ENCODE measurements at places on chromosomes 3 and 15.

DNA sequence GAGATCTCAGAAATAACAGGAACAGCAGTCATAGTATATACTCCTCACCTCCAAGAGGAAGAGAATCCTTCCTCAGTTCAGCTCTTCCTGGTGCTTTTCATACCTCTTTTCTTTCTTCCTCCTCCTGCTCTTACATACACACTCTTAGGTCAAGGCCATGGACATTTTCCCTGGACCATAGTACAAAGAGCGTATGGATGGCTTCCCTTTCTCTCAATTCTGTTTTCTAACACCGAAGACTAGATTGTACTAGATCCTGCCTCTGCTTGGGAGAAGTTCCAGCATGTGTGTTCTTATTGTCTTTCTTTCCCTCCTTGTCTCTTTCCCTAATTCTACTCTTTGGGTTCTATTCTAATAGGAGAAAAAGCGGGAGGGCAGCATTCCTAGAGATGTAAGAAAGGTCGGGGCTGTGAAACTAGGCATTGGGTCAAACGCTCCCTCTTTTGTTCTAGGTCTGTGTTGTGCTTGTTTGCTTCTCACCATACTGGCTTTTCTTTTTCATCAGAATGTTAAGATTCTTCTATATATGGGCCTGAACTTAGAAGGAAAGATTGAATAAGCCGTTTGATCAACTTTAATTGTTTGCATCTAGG lies 77.4 kb downstream of the VPS8 start:
- DNase-seq = no peak

DNA sequence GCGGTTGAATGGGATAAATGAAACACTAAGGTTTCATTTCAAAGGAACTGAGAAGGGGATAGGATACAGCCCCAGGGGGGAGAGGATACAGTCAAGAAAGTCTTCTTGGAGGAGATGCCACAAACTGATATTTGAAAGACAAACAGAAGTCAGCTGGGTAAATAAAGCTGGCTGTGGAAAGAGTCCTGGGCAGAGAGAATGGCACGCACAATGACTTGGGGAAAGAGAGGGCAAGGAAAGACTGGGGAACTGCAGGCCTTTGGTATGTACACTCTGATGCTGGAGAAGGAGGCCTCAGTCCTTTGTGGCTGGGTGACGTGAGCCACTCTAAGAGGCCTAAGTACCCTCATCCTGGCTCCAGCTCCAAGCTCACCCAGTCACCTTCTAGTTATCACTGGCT lies 45.2 kb upstream of the LMCD1 start:
- DNase-seq = no peak

DNA sequence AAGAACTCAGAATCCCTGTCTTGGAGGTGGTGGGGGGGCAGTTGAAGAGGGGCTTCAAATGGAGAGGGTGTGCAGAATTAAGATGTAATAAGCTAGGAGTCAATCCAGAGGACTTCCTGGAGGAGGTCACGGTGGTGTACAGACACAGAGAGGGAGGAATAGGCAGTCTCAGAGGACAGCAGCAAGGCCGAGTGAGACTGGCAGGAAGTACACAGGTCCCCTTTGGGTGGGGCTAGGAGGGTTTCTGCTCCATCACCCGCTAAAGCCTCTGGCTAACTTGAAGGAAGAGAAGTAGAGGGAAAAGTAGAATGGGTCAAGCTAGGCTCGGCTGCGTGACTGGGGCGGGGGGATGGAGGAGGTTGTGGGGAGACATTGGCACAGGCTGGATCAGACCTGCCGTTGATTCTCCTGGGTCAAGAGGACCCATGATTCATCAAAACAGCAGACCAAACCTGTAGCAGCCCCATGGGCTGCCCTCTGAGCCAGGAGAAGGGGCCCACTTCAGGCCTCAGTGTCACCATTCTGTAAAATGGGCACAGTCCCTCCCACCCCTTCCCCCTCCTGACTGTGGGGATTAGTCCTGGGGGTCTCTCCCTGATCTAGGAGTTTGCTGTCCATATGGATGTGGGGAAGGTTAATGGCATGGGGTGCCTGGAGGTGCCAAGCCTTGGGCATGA lies 16.9 kb downstream of the CSPG4 start:
- no peak for DNase-seq

DNA sequence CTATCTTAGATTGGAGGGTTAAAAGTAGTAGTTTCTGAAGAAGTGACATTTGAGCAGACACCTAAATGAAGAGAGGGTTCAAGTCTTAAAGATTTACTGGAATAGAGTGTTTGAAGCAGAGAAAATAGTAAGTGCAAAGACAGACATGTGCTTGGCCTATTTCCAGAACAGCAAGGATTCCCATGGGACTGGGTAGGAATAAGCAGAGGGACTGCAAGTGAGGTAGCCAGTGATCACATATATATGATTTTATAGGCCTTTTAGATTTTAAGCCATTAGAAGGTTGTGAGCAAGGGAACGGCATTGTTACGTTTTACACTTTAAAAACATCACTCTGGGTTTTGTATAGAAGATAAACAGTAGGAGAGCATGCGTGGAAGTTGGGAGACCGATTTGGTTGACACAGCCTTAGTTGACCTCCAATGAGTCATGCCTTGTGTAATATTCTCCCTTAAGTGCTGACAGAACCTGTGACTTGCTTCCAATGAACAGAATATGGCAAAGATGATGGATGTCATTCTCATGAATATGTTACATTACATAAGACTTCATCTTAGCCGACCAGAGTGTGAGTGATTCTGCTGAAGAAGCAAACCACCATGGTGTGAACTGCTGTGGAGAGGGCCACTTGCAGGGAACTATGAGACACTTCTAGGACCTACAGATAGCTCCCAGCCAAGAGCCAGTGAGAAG lies 37.1 kb upstream of the SLC4A7 start:
- DNase-seq = no peak

- DNase-seq = no peak
Observed at GRCh38 chr3:77467702-77468625, 428.1 kb downstream of the ROBO2 start.

DNA sequence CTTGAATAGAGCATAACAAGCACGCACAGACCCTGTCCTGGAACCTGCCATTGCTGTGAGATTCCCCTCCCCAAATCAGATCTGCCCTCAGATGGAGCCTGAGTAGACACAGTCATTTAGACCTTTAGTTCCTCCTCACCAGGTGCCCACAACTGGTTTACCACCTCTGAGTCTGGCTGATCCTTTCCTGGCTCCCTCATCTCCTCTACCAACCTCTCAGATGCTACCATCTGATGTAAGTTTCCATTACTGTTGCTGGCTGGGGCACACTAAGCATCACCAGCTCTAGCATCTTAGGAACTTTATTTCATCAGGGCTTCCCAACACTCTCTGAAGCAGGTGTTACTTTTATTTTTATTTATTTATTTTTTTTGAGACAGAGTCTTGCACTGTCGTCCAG lies 288.3 kb downstream of the TLE3 start:
- DNase-seq = no peak

DNA sequence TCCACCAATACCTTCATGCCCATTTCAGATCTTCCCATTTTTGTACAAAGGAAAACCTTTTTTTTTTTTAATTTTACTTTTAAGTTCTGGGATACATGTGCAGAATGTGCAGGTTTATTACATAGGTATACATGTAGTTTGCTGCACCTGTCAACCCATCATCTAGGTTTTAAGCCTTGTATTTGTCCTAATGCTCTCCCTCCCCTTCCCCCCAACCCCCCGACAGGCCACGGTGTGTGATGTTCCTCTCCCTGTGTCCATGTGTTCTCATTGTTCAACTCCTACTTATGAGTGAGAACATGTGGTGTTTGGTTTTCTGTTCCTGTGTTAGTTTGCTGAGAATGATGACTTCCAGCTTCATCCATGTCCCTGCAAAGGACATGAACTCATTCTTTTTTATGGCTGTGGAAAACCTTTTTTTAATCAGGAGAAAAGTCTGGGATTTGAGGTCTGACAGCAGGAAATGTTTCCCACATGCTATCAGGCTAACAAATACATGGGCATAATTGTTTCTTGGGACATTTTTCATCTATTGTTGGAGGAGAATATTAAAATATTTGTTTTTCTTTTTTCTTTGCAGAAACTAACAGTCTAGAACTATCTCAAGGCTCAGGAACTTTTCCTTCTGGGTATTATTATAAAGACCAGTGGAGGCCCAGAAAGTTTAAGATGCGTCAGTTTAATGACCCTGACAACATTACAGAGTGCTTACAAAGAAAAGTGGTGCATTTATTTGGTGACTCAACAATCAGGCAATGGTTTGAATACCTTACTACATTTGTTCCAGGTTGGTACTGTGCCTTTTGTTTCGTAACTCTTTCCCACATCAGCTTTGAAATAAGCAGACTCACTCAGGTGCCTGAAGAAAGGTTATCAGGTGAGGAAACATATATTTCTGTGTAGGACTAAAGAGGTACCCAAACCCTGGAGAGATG lies 32.8 kb upstream of the NFKBIZ start:
- no peak for DNase-seq

GRCh38 chr3:7144697-7145308 lies 283.9 kb downstream of the GRM7 start:
- DNase-seq = no peak

DNA sequence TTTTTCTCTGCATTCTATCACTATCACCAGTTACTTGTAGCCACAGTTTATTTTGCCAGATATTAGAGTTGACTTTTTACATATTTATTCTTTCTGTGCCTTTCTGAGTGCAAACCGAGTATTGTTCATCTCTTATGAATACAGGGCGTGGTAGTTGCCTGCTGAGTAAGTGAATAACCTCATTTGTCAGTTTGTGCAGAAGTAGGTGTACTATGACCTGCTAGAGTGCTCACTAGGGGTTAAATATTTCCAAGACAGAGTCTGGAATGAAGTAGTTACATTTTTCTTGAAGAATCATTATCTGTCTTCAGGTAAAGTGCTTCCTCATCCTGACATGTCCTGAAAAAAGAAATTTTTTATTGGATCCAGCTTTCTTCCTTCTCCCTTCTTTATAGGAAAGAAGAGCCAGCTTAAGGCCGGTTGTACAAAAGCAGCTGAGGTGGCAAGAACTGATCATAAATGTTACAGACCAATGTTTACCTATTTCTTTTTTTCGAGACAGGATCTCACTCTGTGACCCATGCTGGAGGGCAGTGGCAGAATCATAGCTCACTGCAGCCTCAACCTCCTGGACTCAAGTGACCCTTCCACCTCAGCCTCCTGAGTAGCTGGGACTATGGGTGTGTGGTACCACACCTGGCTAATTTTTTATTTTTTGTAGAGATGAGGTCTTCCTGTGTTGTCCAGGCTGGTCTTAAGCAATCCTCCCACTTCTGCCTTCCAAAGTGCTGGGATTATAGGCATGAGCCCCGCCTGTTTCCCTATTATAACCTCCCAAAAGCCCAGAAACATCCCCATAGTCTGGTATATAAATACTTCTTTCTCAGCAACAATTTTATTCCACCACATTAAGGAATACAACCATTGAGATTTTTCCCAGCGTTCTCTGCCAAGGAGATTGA lies 182.5 kb downstream of the TPRG1 start:
- DNase-seq = no peak

DNA sequence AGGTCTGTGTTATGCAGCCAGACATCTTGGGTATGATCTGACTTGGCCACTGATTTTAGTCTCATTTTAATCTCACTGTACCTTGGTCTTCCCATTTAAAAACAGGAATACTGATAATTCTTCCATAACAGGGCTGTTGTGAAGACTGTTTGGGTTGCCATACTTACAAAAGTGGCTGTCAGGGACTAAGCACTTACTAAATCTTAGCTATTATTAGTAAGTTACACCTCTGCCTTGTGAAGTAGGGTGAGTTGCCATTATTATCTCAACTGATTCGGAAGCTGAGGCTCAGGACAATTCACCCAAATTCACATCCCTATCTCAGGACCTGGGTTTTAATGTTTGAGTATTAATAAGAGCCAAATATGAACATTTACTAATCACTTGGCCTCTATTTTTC lies 12.7 kb downstream of the ZNF385D start:
- no peak for DNase-seq

DNA sequence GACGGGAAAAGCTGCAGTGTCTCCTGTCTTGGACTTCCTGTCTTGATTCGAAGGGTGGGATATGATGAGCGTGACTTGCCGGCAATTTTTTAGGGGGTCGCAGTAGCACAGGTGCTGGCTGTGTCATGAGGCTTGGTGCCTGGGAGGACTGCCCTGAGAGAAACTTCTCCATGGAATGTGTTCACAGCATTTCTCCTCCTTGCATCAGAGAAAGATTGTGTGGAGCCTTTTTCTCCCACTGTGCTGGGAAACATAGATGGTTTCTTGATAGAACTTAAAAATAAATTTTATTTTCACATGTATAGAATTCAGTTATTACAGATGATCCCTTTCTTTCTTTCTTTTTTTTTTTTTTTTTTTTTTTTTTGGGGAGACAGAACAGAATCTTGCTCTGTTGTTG lies 121.4 kb downstream of the KLHL25 start:
- no peak for DNase-seq

- no peak for DNase-seq
Observed at GRCh38 chr15:83404121-83404520, 43.0 kb upstream of the SH3GL3 start.

GRCh38 chr15:64144565-64145281 lies 6.8 kb upstream of the SNX22 start:
- no peak for DNase-seq

GRCh38 chr15:71085809-71086208 lies 29.5 kb upstream of the THSD4 start:
- no peak for DNase-seq

DNA sequence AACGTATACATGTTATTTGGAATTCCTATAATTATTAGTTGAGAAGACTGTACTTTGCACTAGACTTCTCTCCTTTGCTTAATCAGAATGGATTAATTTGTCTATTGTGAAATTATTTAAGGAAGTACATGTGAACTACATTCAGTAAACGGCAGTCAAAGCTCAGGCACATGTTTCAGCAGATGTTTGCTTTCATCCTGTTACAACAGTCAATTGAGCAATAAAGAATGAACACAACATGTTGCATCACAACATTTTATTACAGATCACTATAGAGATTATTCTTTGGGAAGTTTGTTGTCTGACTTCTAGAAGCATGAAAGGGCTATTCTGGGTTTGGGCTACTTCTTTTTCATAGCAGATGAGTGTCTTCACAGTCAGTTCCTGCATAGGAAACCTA lies 39.2 kb downstream of the RAB27A start:
- no peak for DNase-seq

GRCh38 chr3:192445770-192446644 lies 281.3 kb downstream of the FGF12 start:
- DNase-seq = no peak

DNA sequence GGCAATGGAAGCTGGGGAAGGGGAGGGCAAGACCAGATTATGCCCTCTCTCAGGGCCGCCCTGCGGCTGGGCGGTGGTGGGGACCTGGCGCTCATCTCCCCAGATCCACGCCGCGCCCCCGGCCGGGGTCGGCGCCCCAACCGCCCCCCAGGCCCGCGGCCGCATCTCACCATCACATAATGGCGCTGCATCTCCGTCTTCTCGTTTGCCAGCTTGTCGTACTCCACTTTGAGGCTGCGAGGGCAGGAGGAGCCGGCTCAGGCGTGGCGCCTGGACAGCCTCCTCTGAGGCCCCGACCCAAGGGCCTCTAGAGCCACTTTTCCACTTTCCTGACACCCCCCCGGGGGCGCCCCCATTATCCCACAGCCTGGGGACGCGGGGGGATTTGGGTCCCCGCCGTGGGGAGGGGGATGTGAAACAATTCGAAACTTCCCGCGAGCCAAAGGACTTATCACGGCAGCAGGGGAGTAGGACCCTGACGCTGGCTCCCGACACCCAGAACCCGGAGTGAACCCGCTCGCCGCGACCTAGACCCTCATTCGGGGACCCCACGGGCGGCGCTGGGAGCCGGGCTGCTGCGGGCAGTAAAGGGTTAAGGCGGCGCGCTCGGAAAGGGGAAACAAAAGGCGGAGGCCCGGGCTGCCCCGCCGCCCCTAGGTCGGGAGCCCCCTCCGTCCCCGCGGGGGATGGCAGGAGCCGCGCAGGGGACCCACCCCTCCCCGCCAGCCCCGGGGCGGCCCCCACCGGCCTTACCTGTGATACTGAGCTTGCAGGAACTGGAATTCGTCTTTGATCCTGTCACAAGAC lies 2.1 kb downstream of the TLE3 start:
- DNase-seq = no peak

Measured in T-helper 1 cell (primary cell).